ENCODE measurements at places on chromosomes 7 and 10.

DNA sequence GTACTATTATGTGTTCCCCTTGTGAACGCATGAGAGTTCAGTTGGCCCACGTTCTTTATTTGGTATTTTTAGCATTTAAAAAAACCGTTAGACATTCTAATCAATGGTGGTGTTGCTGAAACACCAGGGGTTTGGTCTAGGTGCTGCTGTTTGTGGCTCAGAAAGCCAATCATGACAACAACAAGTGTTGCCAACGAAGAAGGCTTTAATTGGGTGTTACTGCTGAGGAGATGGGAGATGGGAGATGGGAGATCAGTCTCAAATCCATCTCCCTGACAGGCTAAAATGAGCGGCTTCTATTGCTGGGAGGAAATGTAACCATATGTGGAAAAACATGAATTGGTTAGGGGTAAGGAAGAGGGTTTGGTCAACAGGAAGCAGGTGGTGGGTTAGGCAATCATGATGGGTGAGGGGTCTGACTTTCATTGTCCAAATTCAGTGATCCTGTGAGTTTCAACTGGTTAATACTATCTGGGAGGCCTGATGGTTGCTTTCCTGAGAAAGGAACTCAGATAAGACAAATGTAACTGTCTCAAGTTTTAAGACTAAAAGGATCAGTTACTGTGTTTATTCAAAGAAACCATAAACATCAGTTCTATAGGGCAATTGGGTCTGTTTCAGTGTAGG, 4.6 kb upstream of the ZNF425 start:
- no peak for DNase-seq

- no peak for DNase-seq
These were observed 79.5 kb downstream of the AOAH start for GRCh38 chr7:36644625-36645422.

- no peak for DNase-seq
These were observed 85.9 kb downstream of the USP6NL start for GRCh38 chr10:11525503-11525902.

- DNase-seq, result no peak
These were observed at the start of gene CADPS2 for GRCh38 chr7:122886357-122887081. TSS of gene CADPS2 (minus strand) at chr7:122886460. CDS start at chr7:122886337, 123 bp downstream.

DNA sequence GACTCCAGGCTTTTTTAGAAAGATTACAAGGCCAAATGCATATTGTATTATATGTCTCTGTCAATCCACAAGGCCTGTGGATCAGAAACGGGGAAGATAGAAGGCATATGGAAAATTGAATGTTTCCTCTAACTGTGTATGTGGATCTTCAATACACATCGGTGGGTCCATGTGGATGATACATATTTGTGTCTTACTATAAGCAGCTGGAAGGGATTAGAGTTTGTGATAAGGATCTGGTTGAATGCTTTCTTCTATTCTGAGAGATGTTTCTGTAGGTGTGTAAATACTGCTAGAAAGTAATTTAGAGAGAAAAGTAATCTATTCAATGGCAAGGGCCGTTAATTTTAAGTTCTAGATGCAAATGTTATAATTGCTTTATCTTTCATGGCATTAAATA, 137.8 kb upstream of the AKR1E2 start:
- no peak for DNase-seq

- peak; percentile 84 for DNase-seq
These were observed at the start of gene ZNF33A for GRCh38 chr10:38010119-38010903. TSS of gene ZNF33A (plus strand) at chr10:38010675. CDS start at chr10:38012342, 1,667 bp downstream.

- DNase-seq, result no peak
These were observed 534.1 kb downstream of the SDK1 start for GRCh38 chr7:3835109-3835508.

DNA sequence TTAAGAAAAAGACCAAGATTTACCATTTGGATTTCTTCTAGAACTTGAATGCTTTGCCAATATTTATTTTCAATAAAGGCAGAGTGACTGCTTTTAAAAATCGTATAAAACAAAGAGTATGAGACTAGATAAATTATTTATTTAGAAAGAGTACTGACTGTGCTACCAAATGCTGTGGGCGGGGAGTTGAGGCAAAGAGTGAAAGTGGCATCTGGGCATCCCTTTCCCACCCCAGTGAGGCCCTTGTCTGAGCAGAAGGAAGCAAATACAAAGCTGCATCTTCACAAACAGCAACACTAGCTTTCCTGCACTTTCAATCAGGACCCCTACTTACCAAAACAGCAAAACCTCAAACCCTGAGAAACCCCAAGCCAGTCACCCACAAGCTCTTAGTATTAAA, 34.9 kb downstream of the ITGB1 start:
- no peak for DNase-seq

- DNase-seq, result no peak
These were observed 77.9 kb upstream of the RHOBTB1 start for GRCh38 chr10:61021926-61022325.

DNA sequence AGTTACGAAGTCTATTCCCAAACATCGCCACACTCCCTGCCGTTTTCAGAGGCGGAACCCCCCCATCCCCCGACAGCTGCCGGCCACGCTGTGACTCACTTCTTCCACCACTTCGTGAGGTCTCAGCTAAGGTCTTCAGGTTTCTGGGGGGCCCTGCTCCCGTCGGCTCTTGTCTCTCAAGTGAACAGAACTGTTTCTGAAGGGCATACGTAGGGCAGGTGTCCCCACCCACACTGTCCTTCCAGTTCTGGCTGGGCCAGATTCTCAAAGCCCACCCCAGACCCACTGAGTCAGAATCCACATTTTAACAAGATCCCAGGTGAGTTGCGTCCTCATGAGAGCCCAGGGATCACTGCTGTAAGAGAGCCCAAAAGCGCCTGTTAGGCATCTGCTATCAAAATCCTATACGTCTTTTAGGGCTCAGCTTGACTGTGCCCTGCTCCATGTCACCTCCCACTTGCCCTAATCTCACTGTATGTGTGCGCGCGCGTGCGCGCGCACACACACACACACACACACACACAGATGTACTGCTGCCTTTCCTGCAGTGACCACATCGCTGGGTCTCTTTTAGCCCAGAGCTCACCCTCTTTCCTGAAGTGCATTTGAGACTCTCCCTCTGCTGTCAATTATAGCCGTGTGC, 78.8 kb downstream of the PROSER2 start:
- no peak for DNase-seq
